Activated CD4-positive, alpha-beta T cell treated with anti-CD3 and anti-CD28 coated beads for 36 hours (primary cell): ENCODE measurements at places on chromosomes 11 and 22.

DNA sequence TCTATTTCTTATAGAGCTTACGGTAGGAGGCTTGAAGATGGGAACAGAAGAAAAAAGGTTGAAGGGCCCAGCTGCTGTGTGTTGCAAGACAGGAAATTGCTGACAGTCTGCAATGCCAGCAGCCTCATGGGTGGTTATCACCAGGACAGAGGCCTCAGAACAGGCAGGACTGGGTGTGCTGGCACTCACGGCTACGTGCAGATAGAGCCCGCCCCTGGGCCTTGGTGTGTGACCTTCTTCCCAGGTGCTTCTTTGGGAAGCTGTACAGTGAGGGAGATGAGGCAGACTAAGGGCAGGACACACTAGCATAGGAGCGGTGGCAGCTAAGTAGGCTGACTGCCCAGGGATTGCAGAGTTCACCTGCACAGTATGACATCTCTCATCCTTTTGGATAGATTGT, 12.6 kb downstream of the PRAME start:
- no peak for DNase-seq

DNA sequence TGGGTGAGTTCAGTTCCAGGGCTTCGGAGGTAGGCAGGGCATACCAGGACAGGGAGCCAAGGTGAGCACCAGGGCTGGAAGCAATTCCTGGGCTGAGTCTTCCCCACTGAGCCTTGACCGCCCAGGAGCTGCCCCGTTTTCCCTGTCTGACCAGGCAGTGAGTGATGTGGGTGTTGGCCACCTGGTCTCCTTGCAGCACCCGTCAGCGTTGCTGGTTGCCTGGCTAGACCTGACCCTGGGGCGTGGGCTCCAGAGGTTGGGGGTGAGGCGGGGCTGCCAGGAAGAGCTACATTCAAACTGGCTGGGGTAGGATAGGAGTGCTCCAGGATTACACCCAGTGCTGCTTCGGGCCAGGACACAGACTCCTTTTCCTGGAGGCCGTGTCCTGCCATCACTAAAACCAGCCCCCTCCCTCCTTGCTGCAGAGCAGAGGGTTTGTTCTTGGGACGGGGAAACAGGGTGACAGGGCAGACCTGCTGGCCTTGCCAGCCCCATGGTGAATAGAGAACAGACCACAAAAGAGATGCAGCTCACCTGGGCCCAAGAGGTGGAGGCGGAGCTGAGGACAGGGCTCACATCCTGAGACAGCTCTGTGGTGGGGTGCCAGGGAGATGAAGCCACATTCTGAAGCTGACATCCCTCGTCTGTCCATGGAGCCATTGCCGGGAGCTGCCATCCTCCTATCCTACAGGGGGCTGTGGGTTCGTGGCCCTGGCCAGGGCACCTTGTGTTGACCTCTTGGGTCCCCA, 14.2 kb downstream of the INCENP start:
- no peak for DNase-seq

GRCh38 chr22:46504584-46504983, 32.8 kb downstream of the CELSR1 start:
- no peak for DNase-seq

- DNase-seq = no peak
These were observed 111.2 kb downstream of the SLC1A2 start for GRCh38 chr11:35308157-35308556.
